ENCODE measurements at places on chromosomes 3 and 15.

DNA sequence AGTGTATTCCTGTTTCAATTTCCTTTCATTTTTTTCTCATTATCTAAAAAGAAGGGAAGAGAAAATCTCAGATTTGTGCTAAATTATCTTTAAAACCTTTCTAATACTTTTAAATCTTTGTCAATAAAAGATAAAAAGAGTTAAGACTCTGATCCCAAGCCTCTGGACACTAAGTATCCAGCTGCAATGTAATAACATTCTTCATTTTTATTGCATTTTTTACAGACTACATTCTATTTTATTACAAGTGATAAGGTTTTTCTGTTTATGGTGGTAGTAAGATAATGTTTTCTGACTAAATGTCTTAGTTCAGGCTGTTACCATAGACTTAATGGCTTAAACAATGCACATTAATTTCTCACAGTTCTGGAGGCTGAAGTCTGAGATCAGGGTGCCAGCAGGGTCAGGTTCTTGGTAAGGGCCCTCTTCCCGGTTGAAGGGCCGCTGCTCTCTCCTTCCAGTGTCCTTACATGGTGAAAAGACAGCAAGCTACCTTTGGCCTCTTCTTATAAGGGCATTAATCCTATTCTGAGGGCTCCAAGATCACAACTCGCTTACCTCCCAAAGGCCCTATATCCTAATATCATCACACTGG, 19.7 kb downstream of the KCNAB1 start:
- DNase-seq: no peak

DNA sequence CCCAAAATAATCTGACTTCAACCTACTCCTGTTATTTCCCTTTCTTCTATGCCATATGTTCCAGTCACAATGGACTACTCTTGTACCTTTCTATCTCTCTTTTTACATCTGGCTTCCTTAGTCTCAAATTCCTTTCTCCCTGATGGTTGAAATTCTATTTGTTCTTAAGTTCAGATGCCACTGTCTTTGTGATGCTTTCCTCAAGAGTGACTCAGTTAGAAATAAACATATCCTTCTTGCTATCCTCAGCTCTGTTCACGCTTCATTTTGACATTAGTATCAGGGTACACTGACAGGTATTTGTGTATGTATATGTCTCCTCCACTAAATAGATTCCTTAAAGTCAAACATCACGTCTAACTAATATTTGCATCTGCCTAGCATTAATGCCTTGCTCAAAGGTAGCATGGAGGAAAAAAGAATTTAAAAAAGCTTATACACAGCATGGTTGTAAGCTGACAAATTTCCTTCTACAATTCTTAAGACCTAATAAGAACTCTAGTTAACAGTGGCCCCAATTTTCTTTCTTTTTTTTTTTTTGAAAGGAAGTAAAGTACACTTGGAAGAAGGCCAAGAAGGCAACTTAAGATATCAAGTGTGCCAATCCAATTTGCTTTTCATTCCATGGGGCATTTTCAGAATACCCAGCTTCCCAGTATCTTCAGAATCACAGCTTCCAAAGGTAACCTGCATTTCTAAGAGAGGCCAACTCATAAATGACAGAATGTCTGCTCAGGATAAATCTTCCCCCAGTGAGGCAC, 58.0 kb downstream of the CHAC1 start:
- DNase-seq: no peak

DNA sequence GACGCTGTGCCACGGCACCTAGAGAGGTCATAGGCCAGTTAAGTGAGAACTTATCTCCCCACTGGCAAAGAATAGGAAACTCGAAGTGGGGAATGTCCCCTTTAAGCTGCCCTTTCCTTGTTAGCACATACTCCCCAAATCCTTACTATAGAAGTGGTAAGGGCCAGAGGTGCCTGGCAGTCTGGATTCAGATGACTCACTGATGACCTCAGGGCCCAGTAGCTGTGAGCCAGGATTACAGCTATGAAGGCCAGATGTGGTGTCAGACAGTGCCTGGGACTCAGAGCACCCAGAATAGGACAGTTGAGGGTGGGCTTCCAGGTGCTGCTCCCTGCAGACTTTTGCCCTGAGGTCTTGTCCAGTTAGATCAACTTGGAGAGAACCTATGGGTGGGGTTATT, 37.7 kb downstream of the PDIA5 start:
- no peak for DNase-seq

DNA sequence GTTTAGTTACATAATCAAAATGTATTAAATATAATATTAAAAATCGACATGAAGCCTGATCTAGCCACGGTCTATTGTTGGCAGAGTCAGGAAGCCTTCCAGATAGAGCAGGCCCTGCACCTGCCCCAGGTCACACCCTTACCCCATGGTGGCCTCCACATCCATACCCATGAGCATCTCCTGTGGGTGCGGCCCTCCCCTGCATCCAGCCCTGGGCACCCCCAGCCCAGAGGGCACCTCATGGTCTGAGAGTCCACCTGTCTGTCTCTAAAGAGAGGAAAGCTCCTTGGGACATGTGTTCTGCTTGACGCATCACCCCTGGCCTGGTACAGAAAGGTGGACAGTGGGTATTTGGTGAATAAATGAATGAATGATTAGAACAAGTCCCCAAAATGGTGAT, 37.2 kb upstream of the CSPG4 start:
- DNase-seq: no peak

DNA sequence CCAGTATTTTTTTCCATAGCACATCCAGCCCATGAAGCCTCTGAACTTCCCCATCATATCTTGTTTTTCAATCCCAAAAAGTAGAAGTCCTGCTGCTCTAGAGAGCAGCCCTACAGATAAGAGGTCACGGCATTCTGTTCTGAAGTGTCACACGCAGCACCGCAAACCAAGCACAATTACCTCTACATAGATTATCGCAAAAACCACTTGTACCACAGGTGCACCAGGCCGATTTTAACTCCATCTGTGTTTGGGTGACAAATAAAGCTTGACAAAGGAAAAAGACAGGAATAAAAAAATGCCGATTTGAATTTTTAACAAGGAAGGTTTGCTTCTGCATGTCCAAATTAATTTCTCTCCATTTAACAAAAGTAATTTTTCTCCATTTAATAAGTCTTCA, 113.7 kb downstream of the MYO5A start:
- no peak for DNase-seq

- DNase-seq: no peak
Measured at GRCh38 chr15:29664406-29664805, 157.9 kb downstream of the TJP1 start.

- DNase-seq: no peak
Measured at GRCh38 chr3:5019411-5020241, 40.4 kb downstream of the BHLHE40 start.

GRCh38 chr15:67433495-67434099, 87.3 kb upstream of the C15orf61 start:
- DNase-seq: peak; percentile 78

- no peak for DNase-seq
Measured at GRCh38 chr3:153835540-153835939, 285.6 kb upstream of the ARHGEF26 start.

GRCh38 chr15:29278436-29279105, 8.9 kb upstream of the NSMCE3 start:
- no peak for DNase-seq

DNA sequence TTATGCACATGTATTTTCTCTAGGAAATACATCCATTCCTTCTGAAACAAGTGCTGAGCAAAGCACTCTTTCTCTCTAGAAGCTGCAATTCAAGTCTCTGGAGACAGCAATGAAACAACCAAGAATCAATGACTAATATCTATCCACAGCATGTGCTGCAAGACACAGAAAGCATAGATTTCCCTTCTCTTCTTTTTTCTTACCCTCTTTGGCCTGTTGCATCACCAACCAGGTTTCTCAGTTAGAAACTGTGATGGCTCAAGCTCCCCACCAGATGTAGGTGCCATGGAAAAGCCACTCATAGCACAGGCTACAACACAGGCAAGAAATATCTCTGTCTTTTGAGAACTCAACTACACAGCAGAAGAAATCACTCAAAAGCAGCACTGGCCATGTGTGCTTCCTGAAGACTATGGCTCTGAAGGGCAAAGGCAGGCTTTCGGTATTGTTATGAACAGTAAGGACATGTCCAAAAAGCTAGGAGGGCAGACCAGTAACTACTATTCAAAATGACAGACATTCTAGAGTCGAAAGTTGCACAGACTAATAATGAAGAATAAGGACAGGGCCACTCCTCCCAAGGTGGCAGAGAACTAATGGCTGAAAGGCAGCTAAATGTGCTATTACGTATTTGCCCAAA, 15.5 kb downstream of the ZDHHC3 start:
- no peak for DNase-seq

- no peak for DNase-seq
Measured at GRCh38 chr3:86634361-86634760, 356.6 kb downstream of the VGLL3 start.

GRCh38 chr3:171417813-171418212, 42.4 kb downstream of the TNIK start:
- DNase-seq: no peak

- DNase-seq: no peak
Measured at GRCh38 chr3:159252274-159252673, 450.4 kb downstream of the MFSD1 start.

GRCh38 chr3:17301271-17301670, 416.5 kb downstream of the PLCL2 start:
- DNase-seq: no peak

DNA sequence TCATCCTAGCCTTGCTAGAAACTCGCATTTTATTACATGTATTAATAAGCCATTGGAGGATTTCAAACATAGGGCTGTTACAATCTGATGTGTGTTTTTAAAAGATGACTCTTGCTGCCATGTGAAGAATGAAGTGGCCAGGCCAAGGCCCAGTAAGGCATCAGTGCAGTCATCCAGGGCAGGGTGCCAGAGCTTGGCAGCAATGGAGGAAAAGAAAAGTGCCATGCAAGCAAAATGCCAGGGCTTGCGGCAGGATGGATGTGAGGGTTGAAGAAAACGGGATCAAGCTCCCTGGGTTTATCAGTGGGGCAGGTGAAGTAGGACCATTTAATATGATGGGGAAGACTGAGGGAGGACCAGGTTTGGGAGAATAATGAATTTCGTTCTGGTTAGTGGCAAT, 183.6 kb downstream of the MINAR1 start:
- DNase-seq: no peak

DNA sequence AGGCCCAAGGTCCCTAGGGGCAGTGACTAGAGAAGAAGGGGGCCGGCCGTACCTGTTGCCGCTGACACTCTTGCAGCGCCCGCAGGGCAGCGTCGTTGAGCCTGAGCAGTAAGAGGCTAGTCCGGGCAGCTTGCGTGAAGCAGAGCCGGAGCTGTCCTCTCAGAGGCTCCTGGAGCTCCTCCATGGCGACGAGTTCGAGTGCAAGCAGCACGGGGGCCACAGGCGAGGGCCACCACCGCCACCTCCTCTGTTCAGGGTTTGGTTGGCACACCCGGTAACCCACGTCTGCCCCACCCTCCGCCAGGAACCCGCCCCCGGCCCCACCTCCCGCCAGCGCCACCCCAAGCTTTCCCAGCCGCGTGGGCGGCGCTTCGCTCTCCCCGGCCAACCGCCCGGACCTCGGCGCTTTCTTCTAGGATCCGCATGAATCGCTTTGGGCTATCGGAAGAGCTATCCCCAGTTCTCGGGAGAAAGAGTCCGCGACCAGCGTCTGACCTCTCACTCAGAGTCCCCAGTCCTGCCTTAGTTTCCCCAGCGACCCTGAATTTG, at the start of gene ELL3:
Gene ELL3, minus strand, starts transcription at position 249 of the 549 bp plus-strand sequence. Its CDS starts 65 bp downstream, at position 184.
- DNase-seq: peak; percentile 64

DNA sequence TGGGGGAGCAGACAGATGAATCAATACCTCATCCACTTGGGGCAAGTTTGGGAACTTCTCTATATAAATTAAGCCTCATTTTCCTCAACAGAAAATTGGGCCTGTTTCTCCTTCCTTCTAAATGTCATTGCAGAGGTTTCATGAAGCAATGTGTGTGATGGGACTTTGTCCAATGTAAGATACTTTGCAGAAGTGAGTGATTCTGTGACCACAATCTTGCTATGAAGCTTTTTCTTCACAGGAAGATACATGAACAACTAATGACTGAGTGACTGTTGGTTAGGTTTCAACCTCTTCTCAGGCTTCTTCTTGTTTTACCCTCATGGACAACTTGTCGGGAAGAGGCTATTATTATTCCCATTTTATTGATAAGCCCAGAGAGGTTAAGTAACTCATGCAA, 11.0 kb downstream of the TMEM45A start:
- DNase-seq: no peak

- DNase-seq: no peak
Measured at GRCh38 chr15:31005660-31006059, 14.2 kb upstream of the MTMR10 start.
